ENCODE measurements at places on chromosomes 7 and 10. TPM values are rescaled to one million over a fixed set of nuclear protein-coding genes. Genes with fewer than 3 reads are reported as not detected.

DNA sequence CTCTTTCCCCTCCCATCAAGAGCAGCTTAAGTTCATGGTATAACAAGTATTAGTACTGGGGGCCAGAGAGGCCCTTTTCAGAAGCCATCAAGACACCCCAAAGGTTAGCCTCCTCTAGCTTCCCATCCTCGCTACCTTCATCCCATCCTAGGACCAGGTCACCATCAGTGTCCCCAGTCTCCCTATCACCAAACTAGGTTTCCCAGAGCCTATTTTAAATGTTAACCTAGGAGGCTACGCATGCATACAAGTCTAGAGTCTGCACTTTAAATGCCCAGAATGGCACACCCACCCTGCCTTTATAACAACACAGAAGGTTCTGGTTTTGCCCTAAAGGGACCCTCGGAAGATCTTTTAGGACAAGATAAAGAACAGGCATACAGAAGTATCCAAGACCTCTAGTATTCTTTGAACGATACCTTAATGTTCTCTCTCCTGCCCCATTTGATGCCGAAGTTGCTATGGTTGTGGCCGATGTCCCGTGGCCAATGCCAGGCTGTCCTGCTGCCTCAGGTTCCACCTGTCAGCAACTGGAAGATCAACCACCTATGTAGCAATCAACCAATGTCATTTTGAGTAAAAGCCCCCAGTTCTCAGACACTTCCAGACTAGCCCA is 2.2 kb downstream of the GPRIN2 start:
- no peak overlapping the region for H3K4me3 ChIP-seq
- no peak for DNase-seq
- peaks cover 6% of the 10 kb centered on the region for H3K27me3 ChIP-seq
- H3K36me3 ChIP-seq: no peaks in the 10 kb centered on the region
- H3K27ac ChIP-seq: no peak overlapping the region
- no peaks in the 10 kb centered on the region for H3K4me1 ChIP-seq

DNA sequence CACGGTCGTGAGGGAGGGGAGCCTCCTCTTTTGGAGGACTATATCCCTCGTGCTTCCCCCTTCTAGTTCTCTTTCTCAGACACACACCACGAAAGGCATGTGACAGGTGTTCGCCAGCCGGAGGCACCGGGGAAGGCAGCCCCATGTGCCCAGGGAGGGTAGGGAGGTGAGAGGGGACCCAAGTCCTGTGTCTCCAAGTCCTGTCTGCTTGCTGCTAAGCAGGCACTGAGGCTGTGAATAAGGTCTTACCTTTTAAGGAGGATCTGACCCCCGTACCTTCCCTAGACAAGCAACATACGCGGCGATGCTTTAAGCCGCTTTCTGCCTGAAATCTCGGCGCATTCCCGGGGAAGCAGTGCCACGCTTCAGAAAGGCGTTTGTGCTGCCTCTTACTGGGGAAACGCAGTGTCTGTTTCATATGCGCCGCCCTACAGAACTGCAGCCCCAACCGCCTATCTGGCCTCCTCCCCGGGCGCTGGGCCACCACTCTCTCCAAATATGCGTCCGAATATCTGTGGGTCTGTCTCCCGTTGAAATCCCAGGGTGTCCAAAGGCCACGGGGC is 770 bp downstream of the PLXNA4 start:
- H3K27ac ChIP-seq: no peak overlapping the region
- H3K4me1 ChIP-seq: no peaks in the 10 kb centered on the region

DNA sequence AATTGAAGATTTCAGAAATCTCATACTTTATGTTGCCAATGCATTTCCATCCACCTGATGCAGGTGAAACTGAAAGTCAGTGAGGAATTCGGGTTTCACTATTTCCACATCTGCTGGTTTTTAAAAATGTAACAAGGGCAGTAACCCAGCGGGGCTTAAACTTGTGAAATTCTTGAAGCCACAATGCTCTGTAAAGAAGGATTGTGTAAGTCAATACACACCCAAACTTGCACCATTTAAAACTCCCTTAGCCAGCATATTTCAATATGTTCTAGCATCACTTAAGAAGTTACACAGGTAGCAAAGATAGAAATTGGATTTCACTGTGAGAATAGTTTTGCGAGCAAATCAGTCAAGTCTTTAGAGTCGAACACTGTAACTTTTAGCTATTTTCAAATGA is 386.1 kb downstream of the PLXDC2 start:
- H3K4me3 ChIP-seq: no peak overlapping the region
- no peak for DNase-seq

- DNase-seq: no peak
- no peaks in the 10 kb centered on the region for H3K36me3 ChIP-seq
- H3K27ac ChIP-seq: no peak overlapping the region
- no peaks in the 10 kb centered on the region for H3K27me3 ChIP-seq
These were observed 75.5 kb downstream of the LRMDA start for GRCh38 chr10:75506930-75507329.

Gene CALCR
- not detected for total RNA-seq

Gene ASB10
- total RNA-seq: not detected

Gene HOXA7
- not detected for total RNA-seq

Gene PTF1A
- total RNA-seq: not detected
